ENCODE measurements at places on chromosomes 5 and 9.

DNA sequence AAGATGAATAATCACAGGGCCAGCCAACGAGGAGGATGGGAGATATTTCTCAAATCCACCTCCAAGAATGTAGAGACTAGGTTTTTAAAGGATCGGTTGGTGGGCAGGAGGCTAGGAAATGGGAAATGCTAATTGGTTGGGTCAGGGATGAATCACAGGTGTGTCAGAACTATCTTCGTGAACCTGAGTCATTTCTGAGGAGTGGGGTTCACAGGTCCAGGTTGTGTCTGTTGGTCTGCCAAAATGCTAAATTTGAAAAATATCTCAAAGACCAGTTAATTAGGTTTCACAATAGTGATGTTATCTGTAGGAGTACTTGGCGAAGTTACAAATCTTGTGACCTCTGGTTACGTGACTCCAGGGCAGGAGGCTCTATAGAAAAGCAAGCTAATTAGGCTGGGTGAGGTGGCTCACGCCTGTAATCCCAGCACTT is 2.6 kb upstream of the PLAA start:
- DNase-seq: no peak

DNA sequence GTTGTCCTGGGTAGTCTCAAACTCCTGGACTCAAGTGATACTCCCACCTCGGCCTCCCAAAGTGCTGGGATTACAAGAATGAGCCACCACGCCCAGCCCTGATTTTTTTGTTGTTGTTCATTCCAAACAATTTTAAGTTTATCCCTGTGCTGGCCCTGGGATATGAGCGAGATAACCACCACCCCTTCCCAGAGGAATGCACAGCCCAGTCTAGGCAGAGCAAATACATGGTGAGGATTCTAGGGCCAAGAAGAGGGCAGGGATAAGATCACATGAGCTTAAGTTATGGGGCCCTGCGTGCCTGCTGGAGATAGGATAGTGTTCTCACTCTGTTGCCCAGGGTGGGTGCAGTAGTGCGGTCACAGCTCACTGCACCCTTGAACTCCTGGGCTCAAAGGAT is 21.0 kb upstream of the TOR1B start:
- DNase-seq: no peak

DNA sequence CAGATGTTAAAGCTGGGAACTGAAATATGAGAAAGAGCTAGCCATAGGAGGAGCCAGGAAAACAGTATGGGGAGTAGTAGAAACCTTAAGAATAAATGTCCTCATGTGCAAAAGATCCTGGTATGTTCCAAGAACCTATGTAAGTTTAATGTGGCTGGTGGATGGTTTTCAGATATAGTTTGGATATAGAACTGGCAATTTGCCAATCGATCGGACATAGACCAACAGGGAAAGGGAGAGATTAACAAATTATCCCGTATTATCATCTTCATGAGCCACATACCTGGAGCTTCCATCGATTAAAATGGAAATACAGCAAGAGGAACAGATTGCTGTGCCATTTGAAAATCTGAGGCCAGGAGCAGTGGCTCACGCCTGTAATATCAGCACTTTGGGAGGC is 388.7 kb downstream of the PRELID2 start:
- no peak for DNase-seq

DNA sequence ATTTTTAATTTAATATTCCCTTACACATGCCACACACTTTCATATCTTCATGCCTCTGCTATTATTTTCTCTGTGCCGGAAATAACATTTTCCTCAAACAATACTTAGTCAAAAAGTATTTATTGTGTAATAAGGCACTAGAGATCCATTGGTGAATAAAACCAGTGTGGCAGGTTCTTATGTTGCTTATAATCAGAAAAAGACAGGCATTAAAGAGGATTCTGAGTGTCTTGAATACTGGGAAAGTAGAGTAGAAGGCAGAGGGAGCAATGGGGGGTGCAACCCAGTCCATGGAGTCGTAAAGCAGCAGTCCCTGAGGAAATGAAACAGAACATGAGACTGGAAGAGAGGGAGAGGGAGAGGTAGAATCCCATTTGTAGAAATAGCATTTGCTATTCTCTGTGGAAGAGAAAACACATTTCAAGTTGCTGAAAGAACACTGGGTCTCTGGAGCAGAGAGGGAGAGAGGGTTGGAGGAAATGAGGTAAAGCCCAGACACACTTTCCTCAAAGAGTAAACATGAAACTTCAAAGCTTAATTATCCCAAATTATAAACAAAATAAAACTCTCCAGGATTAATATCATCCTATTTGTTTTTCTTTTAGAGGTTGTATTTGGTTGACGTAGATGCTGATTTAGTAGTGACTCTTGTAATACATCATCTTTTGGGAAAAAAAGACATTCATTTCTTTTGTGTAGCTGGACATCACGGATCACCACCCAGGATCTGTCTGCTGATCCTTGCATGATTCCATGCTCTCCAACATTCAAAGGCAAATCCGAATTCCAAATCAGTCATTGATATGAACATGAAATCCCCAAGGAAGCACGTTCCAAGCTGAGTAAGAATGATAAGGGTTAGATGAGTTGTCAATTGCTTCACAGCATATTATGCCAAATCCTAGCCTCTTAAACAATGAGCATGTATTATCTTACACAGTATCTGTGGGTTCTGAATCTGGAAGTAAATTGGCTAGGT is 37.4 kb upstream of the GRAMD2B start:
- DNase-seq: no peak

GRCh38 chr5:38809388-38810359 is 36.1 kb upstream of the OSMR start:
- DNase-seq: peak; percentile 6

DNA sequence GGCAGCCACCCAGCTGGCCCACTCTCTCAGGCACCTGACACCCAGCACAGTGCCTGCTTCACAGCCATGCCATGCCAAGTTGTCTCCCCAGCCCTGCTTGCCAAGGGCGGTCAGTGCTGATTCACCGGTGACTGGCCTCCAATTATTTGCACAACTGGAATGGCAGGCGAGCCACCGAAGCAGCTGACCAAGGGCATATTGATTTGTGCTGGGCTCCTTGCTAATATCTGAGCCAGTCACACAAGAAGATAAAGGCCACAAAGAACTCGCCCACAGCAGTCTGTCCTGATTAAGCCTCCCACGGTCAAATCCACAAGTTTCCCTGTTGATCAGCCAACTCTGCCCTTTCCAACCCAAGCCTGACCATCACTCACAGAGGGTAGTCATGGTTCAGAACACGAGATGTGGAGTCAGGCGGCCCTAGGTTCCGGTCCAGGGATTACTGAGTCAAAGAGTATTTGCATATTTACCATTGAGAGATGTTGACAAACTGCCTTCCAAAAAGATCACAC is 6.4 kb upstream of the EEIG1 start:
- DNase-seq: no peak

DNA sequence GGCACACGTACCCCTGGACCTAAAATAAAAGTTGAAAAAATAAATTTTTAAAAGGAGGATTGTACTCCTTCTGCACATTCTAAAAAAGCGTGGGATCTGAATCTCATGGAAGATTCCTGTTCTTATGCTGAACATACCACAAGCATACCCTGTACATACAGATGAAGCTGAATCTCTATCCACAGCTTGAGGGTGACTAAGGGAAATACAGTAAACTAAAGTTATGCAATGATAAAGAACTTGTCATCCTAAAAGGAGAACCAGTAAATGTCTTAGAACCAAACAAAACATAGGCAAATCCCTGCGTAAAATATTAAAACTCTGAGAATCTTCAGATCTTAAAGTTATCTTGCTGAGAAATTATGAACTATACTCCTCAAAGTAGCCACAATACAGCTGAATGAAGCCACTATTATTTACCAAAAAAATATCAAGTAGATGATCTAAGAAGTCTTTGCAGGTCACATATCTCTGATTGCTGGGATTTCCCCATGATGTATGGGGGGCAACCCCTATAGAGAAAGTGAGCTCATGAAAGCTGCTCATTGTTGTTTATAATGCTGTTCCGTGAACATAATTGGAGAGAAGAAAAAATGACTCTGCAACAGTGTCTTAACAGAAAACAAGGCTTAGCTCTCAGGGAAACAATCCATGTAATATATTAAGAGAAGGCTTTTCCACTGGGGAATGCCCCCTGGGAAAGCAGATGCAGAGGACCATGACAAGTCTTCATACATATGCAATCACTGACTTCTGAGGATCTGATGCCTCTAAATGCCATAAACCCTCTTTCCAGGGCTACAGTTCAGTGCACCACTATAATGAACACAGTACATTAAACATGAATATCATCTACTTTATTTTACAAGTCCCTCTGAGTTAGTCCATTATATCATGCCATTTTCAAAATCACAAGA is 210.1 kb downstream of the EPB41L4A start:
- no peak for DNase-seq

- DNase-seq: no peak
These were observed 124.2 kb downstream of the KCNIP1 start for GRCh38 chr5:170628028-170628427.

DNA sequence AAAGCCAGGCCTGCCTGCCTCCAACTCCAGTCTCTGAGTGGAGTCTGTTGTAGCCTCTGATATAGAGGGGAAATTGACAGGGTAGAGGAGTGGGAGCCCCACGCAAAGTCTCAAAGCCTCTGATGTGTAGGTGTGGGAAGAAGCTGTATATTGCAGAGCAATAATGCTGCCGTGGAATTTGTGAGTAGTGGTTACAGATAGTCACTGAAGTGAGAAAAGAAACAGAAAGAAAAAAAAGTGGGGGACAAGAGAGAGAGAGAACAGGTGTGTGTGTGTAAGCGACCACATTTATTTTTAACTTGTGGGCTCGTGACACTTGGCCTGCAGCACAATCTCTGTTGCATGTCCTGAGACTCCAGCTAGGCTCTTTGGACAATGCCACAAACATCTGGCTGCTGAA is 227.8 kb downstream of the NSG2 start:
- no peak for DNase-seq

DNA sequence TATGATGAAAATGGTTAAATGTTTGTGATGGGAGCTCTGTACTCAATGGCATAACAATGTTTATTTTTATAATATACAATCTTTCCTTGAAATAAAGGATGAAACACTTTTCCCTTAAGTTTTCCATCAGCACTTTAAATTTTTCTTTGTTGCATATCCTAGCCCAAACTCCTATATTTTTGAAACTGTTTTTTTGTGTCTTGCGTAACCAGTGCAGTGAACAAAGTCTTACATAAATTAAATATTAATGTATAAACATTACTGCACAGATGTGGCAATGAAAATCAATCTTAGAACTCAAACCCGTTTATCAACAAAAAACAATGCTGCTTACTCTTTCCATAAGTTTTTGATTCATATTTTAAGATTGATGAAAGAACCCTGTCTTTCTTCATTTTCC is 34.1 kb upstream of the IL31RA start:
- no peak for DNase-seq

DNA sequence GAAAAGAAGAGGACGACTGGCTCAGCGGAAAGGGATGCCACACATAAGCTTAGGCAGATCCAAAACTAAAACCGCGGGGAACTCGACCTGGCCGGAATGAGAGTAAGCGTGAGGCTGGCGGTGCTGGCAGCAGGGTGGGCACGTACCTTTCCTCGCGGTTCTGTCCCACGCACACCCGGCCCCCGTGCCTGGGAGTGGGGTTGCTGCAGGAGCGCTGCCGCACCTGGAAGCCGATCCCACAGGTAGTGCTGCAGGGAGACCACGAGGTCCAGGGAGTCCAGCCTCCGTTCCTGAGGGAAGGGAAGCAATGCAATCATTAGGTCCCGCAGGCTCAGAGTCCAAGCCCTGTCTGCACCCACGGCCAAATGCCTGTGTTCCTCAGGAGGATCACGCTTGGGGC is 427.0 kb downstream of the SEMA5A start:
- DNase-seq: no peak

DNA sequence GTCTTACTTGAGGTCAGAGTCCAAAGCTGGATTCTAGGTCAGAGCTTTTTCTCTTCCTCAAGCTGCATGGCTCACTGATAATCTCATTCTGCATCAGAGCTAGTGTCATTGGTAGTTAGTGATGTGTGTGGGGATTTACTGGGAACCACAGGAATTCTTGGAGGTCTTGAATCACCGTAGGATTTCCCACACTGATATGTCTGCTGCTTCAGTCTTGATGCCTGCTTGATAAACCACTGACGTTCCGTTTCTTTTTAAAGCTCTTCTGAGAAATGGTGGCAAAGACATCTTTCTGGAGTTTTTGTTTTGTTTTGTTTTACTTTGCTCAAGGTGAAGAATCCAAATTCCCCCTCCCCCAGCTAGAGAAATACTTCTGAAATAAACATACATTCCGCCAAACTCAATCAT is 1.2 kb upstream of the GARIN3 start:
- DNase-seq: no peak

GRCh38 chr9:118192807-118193206 is 488.6 kb downstream of the TLR4 start:
- DNase-seq: no peak

Measured in stimulated activated CD8-positive, alpha-beta memory T cell treated with anti-CD3 and anti-CD28 coated beads, Interleukin-4, amount 100 ng/mL, for 4 hours (primary cell).